NCI-H2171 (cell line): ENCODE measurements at places on chromosomes 12 and 14.

DNA sequence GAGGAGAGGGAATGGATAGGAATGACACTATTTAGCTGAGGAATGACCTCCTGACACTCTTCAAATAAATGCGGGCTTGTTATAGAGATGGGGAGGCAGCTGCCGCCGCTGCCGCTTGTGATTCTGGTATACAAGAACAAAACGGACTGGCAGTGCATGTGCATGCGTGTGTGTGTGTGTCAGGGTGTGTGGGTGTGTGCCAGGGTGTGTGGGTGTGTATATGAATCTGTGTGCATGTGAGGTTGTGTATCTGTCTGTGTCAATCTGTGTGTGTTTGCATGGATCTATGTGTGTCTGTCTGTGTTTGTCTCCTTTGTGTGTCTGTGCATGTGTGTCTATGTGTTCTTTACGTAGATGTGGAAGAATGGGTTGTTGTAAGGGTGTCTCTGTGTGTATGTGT, 26.0 kb upstream of the LHX5 start:
- no peak for DNase-seq

GRCh38 chr14:96797582-96798349, 584 bp downstream of the VRK1 start:
- peak; percentile 13 for DNase-seq

DNA sequence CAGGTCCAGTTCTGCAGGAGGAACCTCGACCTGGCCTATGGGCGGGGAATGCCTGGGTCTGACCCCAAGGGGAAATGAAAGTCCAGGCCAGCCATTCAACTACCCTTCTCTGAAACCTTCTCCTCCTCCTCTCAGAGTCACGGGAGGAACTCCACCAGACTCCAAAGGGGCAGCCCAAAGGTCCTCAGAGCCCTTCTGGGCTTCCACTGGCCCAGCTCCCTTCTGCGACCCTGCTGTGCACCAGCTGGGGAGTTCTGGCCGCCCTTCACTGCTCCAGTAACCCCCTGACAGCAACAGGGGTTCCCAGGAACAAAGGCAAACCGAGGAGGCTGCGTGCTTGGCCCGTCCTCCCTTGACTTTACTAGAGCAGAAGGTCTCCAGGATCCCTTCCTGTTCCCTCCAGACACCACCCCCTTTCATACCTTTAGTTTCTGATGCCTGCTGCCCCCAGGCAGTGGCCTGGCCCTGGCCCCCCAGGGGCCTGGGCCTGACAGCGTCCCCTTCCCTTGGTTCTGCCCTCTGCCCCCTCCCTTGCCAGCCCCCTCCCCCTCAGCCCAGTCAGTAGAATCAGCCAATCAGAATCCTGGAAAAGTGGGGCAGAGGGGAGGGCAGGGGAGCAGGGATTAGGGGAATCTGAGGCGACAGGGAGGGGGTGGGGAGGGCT, 850 bp upstream of the ZNF385A start:
- DNase-seq, result no peak

DNA sequence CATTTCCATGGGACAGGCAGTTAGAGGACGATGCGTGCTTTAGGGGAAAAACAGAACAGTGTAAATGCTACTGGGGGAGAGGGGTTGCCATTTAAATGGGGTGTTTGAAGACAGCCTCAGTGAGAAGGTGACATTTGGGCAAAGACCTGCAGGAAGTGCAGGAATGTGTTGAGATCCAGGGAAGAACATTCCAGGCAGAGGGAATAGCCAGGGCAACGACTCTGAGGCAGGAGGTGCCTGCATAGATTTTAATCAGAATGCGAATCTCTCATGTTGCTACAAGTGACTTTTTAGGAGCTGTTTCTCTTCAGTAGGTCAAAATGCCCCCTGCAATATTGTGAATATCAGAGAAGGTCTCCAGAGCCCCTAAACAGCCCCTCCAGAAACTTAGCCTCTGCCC, 7.6 kb upstream of the SCARB1 start:
- DNase-seq, result no peak

GRCh38 chr14:75861161-75861621, 120.6 kb downstream of the TGFB3 start:
- no peak for DNase-seq

DNA sequence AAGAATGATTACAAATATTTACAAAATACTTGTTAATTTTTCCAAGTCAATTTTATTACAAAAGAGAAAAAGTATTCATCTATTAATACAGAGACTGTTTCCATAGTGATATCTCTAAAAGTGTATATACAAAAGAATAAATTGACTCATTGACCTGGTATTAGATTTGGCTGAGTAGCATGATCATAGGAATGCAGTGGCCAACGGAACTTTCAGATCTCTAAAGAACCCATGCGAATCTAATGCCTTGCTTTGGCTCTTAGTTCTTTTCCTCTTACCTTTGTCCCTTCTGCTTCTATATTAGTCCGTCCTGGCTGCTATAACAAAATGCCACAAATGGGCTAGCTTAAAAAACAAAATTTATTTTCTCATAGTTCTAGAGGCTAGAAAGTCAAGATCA, 717.8 kb downstream of the TMTC2 start:
- no peak for DNase-seq
